ENCODE measurements at places on chromosomes 11 and 22. TPM values are rescaled to one million over a fixed set of nuclear protein-coding genes. Genes with fewer than 3 reads are reported as not detected.

The OR52I2 gene
- total RNA-seq = not detected

The SERPIND1 gene
- 0.57 TPM for total RNA-seq

The FREY1 gene
- total RNA-seq = 0.60 TPM

The CELF1 gene
- total RNA-seq = 99.6 TPM

The C11orf42 gene
- not detected for total RNA-seq

The PNPLA3 gene
- 0.76 TPM for total RNA-seq

The CRYBA4 gene
- total RNA-seq = not detected

The CAPN5 gene
- 8.4 TPM for total RNA-seq

The MEI1 gene
- 2.7 TPM for total RNA-seq

The APOBEC3F gene
- 12.0 TPM for total RNA-seq

The NLRP14 gene
- 0.11 TPM for total RNA-seq

The GALNT18 gene
- total RNA-seq = 54.8 TPM

The ARHGEF17 gene
- 140 TPM for total RNA-seq

The POU2AF3 gene
- total RNA-seq = 2.4 TPM

The HORMAD2 gene
- total RNA-seq = not detected

The SLC17A6 gene
- not detected for total RNA-seq

The COX8A gene
- 272 TPM for total RNA-seq

The HIC2 gene
- total RNA-seq = 6.3 TPM

The GRAMD1B gene
- total RNA-seq = 5.8 TPM

The OR1S1 gene
- not detected for total RNA-seq

The KCNJ5 gene
- 7.3 TPM for total RNA-seq

The JAM3 gene
- total RNA-seq = 14.4 TPM

The NDUFS3 gene
- 60.5 TPM for total RNA-seq

The IGLL5 gene
- 27.3 TPM for total RNA-seq

The LARGE2 gene
- 8.0 TPM for total RNA-seq

The OR8A1 gene
- total RNA-seq = not detected

The OTOG gene
- total RNA-seq = not detected

The PSMC3 gene
- total RNA-seq = 112 TPM

The TRIM49D2 gene
- total RNA-seq = not detected

The C11orf16 gene
- 6.1 TPM for total RNA-seq

The KIRREL3 gene
- not detected for total RNA-seq
